ENCODE measurements at places on chromosomes 16 and 17.
A peak's percentile ranks its signal among the peaks of the same experiment; 100 is the strongest.

GRCh38 chr16:31089199-31089598, 456 bp upstream of the PRSS53 start:
- DNase-seq, result no peak

DNA sequence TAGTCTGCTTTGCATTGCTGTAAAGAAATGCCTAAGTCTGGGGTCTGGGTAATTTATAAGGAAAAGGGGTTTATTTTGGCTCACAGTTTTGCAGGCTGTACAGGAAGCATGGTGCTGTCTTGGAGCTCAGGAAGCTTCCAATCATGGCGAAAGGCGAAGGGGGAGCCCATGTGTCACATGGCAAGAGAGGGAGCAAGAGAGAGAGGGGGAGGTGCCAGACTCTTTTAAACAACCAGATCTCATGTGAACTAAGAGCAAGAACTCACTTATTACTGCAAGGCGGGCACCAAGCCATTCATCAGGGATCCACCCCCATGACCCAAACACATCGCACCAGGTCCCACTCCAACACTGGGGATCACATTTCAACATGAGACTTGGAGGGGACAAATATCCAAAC, 148.2 kb upstream of the HS3ST2 start:
- DNase-seq, result no peak

GRCh38 chr17:32488604-32489180, 1.9 kb downstream of the CDK5R1 start:
- no peak for DNase-seq

GRCh38 chr16:4193920-4194319, 48.0 kb downstream of the SRL start:
- DNase-seq, result no peak

DNA sequence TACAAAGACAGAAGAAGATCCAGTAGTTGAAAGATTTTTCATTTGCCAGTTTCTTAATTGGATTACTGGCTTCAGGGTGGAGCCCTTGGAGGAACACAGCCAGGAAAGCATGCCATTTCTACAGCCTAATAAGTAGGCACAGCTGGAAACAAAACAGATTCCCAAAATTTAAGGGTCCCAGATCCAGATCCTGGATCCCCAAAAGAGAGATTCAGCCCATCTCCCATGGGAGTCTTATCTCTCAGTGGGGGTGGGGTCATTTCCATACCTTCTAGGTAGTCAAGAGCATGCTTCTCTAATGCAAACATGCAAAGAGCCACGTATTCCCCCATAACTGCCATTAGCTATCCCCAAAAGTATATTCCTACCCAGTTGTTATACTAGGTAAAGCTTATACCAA, 49.9 kb downstream of the SCPEP1 start:
- no peak for DNase-seq

DNA sequence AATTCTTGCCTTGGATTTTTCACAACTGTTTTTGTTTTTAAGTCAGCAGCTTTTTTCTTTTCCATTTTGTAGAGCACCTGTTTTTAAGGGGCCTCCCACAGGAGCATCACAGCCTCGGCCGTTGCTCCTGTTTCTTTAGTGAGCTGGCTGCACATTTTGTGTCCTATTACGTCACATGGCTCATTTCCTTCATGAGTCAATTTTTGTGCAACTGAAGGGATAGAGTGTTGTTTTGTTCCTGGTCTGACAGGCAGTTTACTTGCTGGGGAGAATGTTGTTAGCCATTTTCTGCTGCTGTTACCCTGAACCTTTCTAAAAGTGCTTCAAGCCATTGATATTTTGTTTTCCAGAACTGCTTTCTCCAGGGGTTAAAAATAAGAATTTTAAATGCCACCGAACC, 45.0 kb upstream of the CRISPLD2 start:
- peak; percentile 20 for DNase-seq

GRCh38 chr16:67800338-67800926, 5.9 kb downstream of the RANBP10 start:
- no peak for DNase-seq

DNA sequence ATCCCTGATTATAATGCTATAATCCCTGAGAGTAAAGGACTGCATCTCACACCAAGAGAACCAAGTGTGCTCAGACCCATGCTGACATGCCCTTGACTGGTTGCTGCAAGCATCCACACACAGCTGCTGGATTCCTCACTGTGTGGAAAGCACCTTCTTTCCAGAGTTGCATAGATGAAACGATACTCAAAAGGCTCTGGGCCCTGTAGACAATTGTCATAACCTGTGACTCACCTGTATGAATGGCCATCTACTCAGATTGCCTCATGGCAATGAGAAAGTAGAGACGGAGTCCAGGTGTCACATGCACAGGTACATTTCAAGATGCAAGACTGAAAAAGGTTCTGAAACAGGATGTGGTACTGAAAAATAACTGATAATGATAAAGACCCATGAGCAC, 58.1 kb downstream of the MPHOSPH6 start:
- DNase-seq, result peak; percentile 13

- no peak for DNase-seq
Observed at GRCh38 chr16:11145173-11145818, 110.7 kb downstream of the SOCS1 start.

DNA sequence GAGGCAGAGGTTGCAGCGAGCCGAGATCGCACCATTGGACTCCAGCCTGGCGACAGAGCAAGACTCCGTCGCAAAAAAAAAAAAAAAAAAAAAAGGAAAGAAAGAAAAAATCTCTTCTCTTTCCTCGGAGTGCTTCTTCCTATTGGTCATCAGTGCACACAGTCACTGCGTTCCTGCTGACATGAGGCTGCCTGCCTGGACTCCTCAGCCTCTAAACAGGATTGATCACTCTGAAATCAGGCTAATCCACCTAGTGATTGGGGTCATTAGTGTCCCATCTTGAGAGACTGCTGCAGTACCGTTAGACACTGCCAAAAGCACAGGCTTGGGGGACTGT, 30.8 kb downstream of the PLCD3 start:
- DNase-seq, result no peak

- no peak for DNase-seq
Observed at GRCh38 chr16:51312363-51313150, 161.5 kb upstream of the SALL1 start.

- no peak for DNase-seq
Observed at GRCh38 chr16:11014136-11014535, 69.8 kb downstream of the CLEC16A start.

GRCh38 chr16:10923146-10923649, 19.1 kb downstream of the DEXI start:
- DNase-seq, result no peak

GRCh38 chr17:45686250-45686649, 97.9 kb upstream of the CRHR1 start:
- DNase-seq, result no peak

DNA sequence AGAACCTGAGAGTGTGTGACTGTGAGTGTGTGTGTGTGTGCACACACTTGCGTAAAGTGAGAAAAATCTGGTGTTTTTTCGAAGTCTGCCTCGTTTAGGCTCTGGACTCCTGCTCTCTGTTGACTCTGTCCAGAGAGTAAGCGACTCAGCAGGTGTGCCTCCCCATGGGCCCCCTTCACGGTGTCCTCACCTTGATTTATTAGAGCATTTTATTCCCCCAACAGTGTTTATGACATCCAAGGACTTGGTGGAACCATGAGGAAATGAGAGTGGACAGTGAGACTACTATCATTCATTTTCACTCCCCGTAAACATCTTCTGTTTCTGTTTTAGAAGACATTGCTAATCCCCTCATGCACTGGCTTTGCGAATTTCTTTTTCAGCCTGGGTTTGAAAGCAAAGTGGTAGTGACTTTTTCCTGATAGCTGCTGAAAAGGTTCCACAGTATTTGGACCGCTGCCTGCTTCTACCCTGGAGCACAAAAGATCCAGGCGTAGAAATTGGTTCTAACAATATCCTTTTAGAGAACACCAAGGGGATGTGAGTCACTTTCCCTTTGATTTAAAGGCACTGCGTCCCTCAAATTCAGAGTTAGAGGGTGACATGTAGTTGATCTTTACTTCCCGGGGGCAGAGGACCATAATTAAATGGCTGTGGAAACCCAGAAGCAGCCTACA, 218.2 kb downstream of the WWOX start:
- no peak for DNase-seq

DNA sequence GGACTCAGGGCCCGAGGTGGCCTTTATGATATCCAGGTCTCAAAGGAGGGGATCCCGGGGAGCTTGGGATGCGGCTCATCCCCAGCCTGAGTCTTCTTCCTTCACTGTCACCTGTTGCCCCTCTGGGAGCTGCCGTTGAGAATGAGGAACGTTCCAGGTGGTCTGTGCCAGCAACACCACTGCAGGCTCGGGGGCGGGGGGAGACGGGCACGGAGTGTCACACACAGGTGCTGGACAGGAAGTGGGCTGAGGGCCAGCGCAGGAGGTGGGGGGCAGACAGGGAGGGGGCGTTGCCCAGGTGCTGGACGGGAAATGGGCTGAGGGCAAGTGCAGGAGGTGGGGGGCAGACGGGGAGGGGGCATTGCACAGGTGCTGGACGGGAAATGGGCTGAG, 28.2 kb downstream of the METRNL start:
- no peak for DNase-seq

DNA sequence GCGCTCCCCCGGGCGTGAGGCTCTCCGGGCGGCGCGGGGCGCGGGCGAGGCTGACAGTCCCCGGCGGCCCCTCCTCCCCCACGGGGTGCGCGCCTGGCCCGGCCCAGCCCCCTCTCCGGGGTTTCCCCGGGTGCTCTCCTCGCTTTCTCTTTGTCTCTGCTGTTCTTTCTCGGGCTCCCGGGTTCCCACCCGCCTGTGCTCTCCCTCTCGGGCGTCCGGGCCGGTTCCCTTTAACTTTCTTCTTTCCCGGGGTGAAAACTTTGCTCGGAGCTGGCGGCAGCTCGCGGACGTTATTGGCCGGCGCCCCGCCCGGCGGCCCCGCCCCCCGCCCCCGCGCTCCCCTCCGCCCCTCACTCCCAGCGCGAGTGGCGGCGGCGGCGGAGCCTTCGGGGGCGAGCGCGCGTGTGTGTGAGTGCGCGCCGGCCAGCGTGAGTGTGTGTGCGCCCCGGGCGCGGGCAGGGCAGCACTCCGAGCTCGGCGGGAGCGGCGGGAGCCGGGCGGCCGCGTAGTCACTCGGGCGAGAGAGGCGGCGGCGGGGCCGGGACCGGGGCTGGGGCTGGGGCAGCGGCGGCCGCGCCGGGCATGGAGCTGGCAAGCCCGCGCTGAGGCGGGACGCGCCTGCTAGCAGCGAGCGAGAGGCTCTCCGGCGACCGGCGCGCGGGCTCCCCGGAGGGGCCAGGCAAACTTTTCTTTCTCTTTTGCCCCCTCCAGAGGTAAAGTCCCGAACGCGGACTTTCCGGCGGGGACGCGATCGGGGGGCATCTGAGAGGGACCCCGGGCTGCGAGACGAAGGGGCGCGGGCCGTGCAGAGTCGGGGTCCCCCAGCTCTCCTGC, at the start of gene NTN1:
NTN1 (plus strand) TSS at position 353 of the 834 bp plus-strand sequence. CDS start 864 bp downstream, outside the sequence.
- DNase-seq, result peak; percentile 54

- DNase-seq, result no peak
Observed at GRCh38 chr16:63623551-63624039, 1498.3 kb downstream of the CDH11 start.

GRCh38 chr16:54422159-54422558, 135.6 kb upstream of the IRX3 start:
- no peak for DNase-seq

DNA sequence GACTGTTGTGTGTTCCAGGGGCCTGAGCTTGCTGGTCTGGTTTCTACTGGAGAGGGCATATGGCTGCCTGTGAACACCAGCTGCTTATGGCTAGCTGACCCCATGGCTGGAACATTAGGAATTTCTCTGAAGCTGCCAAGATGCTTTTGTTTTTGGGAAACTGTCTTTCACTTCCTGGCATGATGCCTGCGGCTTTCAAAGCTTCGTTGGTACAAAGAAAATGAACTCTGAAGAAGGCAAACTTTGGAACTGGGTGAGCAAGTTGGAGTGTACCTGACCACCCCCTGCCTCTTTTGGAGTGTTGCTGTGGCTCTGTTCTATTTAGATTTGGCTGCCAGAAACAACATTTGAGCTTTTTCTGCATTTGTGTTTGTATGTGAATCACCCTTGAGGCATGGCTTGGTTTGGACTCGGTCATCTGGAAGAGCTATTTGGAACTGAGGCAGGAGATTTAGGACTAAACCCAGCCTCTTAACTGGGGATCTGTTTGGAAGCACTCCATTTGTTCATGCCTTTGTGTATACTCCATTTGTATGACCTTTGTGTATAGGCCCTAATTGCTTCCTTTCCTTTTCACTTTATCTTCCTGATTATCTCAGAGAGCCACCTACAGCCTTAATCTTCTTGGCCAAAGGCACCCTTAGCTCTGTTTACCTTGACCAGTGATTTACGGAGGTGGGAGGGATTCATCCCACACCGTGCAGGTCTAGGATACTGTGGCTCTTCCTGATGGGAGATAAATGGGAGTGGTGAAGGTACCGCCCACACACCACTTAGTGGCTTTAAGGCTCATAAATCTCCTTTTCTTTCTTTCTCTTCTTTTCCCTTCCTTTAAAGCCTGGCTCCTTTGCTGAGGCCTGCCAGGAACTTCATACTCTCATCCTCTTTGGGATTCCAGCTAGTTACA, 7.3 kb upstream of the CPHXL start:
- no peak for DNase-seq

DNA sequence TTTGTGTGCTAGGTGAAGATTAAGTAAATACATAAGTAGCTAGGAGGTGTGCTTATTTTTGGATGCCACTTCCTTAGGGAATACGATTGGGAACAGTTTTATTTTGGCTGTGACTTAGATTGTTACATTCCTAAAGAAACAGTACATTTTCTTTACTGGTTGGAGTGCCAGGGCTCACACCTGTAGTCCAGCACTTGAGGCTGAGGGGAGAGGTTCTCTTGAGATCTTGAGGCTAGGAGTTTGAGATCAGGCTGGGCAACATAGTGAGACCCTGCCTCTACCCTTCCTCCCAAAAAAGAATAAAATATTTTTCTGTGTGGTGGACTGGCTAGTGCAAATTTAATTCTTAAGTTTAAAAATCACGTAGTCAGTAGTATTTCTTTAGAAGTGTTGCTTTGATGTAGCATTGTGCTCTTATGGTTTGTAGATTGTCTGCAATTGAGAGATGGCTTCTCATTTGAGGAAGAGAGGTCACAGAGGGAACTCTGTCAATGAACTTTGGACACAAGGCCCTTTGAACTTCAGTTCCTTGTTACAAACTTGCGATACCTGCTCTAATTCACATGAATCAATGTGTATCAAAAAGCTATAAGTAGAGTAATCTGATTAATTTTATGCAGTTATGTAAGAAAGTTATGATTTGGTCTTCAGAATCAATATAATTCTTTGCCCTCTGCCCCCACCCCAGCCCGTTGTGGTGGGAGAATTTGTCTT, 7.1 kb downstream of the HAPSTR1 start:
- DNase-seq, result no peak

- DNase-seq, result no peak
Observed at GRCh38 chr17:491086-492021, 138.7 kb upstream of the RPH3AL start.

GRCh38 chr17:39753514-39754160, 15.9 kb downstream of the GRB7 start:
- DNase-seq, result peak; percentile 18

- DNase-seq, result no peak
Observed at GRCh38 chr17:35390663-35391062, 17.2 kb upstream of the SLFN11 start.

- DNase-seq, result no peak
Observed at GRCh38 chr17:43779145-43780125, 658 bp upstream of the DUSP3 start.

Data from RWPE1 (cell line).